ENCODE measurements at places on chromosomes 3 and 15.

DNA sequence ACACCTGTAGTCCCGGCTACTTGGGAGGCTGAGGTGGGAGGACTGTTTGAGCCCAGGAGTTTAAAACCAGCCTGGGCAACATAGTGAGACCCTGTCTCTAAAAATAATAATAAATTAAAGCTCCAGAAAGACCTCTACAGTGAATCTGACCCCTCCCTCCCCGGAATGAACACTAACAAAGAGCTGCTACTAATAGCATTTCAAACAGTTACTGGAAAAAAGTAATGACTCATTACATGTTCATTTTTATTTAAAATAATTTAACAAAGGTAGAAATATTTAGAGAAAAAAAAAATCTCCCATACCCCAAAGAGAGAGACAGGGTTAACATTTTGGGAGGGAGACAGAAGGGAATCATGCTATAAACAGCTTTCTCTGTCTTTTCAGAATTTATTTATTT, 2.2 kb upstream of the UBA3 start:
- no peak for DNase-seq

DNA sequence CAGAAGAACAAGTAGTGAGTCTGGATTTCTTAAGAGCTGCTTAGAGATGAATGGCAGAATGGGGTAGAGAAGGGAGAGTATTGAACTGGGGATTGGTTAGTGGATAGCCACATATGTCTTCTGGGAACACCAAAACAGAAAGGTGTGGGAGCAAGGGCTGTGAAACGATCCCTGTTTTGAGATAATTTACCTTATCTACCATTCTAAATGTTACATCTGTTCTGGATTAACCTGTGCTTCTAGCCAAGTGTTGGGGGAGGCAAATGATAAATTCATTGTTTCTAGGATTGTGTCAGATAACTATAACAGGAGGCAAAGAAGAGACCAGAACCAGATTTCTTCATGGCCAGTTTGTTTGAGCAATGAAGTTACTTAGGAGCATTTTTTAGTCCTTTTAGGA, 8.4 kb downstream of the NR1D2 start:
- no peak for DNase-seq

DNA sequence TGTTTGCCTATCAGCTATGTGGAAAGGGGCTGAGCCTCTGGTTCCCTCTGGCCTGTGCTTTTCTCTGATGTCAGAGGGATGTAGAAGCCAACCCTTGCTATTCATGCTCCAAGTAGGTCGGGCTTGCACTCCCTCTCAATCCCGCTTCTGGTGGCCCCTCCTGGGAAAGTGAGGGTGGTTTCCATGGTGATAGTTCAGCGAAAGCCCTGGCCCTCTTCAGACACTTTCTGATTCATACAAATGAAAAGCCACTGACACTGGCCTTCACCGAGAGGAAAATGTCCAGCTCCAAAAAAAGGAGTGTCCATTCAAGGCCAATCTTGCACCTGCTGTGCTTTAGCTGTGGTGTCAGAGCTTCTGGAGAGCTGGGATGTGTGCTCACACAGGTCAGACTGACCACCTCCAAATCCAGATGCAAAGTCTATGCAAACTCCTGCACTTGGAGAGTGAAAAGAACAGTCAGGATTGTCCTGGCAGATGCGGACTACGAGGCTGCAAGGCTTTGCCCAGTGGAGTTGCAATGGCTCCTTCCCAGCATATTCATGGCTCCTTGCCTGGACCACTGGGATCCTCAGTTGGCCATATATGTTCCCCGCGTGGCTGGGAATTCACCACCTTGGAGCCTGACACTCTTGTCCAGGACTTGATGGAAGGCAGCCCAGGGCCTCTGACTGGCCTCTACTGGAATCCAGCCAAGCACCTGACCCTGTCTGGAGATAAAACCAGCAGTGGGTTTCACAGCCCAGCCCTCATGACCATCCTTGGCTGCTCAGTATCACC, 96.6 kb downstream of the CEMIP start:
- no peak for DNase-seq

GRCh38 chr15:27884726-27885125, 214.4 kb downstream of the OCA2 start:
- DNase-seq: no peak

DNA sequence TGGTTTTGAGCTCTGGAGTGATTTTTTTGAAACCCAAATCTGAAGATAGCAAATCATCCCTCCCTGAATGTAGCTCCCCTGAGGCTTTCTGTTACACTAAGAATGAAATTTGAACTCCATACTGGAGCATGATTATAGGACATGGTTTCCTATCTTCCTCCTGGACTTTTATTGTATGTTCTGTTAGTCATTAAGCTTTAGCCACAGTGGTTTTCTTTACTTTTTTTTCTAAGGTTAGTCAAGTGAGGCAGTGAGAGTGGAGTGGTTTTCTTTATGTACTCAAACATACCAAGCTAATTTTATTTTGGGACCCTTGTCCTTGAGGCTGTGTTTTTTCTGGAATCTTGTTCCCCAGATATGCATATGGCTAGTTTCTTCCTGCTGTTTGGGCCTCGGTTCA, 55.2 kb upstream of the FRMD4B start:
- DNase-seq: no peak

- DNase-seq: no peak
Observed at GRCh38 chr15:89002830-89003229, 85.4 kb upstream of the ABHD2 start.

GRCh38 chr3:170717410-170718402, 131.8 kb upstream of the SLC7A14 start:
- DNase-seq: no peak

DNA sequence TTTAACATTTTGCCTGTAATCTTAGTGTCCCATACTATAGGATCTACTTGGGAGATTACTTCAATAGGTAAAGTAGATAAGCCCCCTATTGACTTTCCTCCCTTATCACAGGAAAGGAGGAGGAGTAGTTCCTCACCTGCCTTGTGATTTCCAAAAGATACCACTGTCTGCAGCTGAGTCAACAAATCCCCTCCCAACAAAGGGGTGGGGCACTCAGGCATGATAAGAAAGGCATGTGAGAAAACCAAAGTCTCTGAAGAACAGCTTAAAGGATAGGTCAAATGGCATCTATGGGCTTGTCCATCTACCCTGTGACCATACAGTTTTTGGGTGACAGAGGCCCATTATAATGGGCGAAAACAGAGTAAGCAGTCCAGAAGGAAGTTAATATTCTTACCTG, 71.3 kb upstream of the WNT7A start:
- no peak for DNase-seq

DNA sequence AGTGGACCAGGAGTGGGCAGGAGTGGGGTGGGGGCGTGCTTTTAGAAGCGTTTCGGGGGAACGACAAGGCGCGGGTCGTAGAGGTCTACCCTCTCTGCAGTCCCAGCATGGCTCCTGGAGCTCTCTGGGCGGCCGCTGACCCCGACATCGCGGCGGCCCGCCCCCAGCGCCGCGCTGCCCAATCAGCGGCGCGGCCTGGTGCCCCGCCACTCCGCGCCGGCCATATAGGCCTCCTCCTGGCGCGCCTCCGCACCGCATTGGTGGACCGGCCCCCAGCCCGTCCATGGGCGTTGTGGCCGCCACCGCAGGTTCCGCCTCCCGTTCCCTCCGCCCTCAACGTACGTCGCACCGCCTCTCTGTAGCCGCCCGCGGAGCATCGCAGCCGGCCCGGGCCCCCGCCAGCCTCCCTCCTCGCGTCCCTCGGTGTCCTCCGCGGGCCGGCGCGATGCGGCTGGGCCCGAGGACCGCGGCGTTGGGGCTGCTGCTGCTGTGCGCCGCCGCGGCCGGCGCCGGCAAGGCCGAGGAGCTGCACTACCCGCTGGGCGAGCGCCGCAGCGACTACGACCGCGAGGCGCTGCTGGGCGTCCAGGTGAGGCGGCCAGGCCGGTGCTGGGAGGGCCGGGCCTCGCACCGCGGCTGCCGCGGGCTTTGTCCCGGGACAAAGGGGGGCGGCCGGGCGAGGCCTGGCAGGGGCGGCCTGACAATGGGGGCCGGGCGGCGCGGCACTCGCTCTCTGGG, at the start of gene RCN2:
RCN2 (plus strand) TSS at position 353 of the 738 bp plus-strand sequence; CDS start at position 446, 93 bp downstream.
- peak; percentile 86 for DNase-seq

- no peak for DNase-seq
Observed at GRCh38 chr3:189778340-189778950, 147.3 kb downstream of the TP63 start.

DNA sequence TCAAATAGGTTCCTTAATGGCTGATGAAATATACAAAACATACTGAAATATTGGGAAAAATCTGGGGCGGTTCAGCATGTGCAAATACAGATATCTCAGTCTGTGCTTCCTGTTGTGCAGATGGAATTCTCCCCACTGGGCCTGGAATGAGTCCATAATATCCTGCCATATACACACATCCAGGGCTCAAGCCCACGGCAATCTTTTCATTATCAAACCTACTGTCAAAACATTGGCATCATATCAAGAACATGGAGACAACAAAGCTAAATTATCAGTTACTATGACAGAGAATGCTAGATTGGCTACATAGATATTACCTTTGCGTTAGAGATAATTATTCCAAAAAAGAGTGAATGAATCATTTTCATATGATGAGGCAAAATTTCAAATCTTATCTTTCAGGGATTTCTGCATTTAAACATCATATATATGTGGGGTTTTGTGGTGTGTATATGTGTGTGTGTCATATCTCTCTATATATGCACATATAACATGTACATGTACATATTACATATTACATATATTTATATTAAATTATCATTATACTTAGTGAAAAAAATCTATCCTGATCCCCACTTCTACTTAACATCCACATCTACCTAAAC, 713.3 kb downstream of the GBE1 start:
- DNase-seq: no peak

- no peak for DNase-seq
Observed at GRCh38 chr15:53872410-53872809, 105.8 kb upstream of the UNC13C start.

DNA sequence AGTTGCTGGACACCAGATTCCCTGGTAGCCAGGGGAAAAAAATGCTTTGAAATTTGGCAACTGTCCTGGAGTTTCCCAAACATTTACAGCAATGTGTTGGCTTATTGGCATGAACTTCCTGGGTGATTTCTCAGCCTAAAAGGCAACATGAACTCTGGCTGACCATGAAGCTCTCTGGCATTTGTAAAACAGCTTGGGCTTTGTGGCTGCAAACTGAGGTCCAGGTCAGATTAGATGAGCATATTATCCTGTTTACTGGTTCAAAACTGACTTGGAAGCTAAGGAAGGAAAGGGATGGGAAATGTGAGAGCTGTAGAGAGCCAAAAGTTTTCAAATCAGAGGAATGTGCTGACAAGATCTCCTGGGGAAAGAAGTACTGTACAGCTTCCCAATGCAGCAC, 139.0 kb downstream of the P3H2 start:
- no peak for DNase-seq

DNA sequence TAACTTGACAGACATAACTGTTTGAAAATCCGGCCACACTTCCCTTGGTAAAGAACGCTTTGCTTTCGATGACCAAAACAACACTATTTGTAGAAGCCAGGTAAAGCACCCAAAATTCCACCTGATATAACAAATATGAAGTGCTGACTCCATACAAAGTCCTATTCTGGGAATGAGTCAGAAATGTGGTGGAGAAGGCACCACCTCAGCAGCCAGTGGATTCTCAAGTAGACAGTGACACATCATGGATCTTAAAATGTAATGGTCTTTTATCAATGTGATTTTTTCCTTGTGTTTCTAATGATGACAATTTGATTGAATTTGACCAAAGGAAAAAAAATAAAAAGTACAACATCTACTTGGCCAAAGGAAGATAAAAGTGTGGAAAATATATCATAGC, 135.0 kb upstream of the WNT5A start:
- DNase-seq: no peak

DNA sequence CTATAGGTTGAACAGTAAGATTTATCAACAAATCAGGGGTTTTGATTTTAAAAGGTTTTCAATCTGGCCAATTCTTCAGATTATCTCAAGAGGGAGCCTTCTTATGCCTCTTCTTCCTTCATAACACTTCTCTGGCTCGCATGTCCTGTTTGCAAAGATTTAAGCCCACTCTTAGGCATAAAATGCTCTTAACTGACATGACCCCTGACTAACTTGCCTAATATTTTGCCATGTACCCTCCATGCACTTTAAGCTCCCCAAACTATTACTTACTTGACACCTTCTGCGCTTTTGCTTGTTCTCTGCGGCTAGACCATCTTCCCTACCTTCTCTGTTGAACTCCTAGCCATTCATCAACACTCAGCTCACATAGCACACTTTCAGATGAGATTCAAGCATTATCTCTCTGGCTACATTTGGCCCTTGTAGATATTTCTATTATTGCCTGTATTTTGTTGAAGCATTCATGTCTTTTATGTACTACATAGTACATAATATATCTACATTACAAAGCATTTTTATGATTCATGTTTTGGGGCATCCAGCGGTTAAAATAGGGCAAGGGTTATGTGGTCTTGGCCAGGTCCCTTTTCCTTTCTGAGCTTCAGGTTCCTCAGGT, 1.0 kb upstream of the ARIH1 start:
- no peak for DNase-seq

GRCh38 chr3:141250828-141251227, 19.2 kb downstream of the PXYLP1 start:
- DNase-seq: no peak

GRCh38 chr3:54053211-54053610, 69.1 kb upstream of the CACNA2D3 start:
- no peak for DNase-seq

DNA sequence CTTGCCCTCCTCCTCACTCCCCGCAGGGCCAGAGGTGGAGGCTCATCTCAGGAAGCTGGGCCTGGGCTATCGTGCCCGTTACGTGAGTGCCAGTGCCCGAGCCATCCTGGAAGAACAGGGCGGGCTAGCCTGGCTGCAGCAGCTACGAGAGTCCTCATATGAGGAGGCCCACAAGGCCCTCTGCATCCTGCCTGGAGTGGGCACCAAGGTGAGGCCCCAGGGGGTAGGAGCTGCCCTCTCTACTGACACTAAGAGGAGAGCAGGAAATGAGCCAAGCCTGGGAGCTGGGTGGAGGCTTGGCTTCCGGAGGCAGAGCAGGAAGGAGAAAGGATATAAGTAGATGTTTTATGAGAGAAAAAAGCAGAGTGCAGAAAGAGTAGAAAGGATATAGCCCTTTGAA, 4.9 kb downstream of the OGG1 start:
- no peak for DNase-seq

DNA sequence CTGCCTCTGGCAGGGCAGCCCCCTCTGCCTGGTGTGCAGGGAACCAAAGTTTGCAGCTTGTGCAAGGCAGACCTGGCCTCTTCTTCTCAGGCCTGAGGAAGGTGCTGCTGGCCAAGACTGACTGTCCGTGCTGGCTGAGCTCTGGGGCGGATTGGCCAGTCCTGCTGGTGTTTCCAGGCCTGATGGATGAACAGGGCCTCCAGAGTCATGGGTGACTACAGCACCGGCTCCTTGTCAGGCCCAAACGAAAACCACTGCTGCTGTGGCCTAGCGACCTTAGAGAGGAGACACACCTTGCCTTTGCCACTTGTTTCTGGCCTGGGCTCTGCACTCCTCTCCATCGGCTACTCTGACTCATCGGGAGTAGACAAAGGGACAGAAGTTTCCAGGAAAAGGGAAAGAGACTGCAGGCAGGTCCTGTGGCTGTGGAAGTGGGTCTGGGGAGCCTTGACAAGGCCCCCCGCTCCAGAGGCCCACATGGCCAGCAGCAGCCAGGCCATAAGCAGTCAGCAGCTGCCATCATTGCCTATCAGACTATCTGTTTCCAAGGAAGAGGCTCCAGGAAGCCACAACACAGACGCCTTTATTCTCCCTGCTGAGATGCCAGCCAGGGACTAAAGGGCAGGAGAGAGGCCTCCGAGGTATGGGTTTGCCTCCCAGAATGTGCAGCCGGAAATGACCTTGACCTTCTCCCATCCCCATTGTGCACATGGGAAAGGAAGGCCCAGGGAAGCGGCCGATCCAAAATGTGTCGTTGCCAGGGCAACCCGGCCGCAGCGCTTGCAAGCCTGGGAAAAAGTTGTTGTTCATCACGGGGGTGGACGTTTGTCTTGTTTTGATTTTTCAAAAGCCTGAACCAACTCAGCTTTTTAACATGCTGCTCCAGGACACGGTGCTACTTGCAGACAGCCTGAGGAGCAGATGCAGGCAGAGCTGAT, 160.5 kb downstream of the CHSY1 start:
- DNase-seq: no peak
